NCI-H446 treated with DMSO at 0.1 percent for 48 hours (cell line): ENCODE measurements at places on chromosomes 7 and 10.

- no peak for DNase-seq
Observed at GRCh38 chr7:108848486-108848885, 278.8 kb downstream of the DNAJB9 start.

GRCh38 chr7:36291387-36292316 lies 98.0 kb upstream of the ANLN start:
- DNase-seq: peak; percentile 51

DNA sequence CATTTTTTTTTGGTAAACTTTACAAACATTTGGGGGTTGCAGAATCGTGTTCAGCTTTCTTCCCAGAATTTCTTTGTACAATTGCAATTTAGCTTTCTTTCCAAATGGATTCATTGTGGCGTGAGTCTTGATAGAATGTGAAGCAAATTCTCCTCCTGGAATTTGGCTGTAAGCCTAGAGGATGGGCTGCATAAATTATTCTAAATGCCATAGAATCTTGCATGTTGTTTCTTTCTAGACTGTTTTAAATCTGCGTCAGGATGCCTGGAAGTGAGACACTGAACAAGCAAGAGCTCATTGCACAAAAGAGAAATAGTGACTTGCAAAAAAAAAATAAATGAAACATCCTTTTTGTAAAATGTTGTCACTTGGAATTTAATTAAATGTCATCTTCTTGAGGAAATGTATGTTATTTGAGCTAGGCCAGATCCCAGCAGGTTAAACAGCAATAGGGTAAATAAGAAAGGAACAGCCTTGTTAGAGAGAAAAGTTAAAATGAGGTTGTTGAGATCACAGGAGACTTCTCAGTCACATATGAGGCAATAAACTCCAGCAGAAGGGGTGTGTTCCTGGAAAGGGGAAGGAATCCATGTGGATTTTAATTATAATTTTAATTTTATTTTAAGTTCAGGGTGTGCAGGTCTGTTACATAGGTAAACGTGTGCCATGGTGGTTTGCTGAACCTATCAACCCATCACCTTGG lies 483.0 kb downstream of the PLXDC2 start:
- no peak for DNase-seq

- no peak for DNase-seq
Observed at GRCh38 chr10:89792187-89792586, 90.8 kb downstream of the KIF20B start.

GRCh38 chr10:12417331-12417730 lies 68.0 kb downstream of the CAMK1D start:
- DNase-seq: no peak

- no peak for DNase-seq
Observed at GRCh38 chr7:150823484-150824126, 23.0 kb downstream of the TMEM176A start.

DNA sequence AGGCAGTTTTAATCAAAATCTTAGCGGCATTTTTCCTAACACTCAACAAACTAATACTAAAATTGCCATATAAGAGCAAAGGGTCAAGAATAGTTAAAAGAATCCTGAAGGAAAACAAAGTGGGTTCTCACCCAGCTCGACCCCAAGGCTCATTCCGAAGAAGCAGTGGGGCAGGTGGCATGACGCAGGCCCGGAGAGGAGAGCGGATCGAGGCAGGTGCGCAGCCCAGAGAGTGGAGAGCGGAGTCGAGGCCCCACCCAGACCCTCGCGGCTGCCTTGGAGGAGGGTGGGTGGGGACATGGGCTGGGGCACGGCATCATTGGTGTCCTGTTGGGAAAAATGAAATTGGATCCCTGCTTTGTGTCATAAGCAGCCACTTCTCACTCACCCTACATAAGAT lies 109.8 kb downstream of the INPP5A start:
- no peak for DNase-seq

- DNase-seq: no peak
Observed at GRCh38 chr7:1713502-1714484, 43.7 kb downstream of the ELFN1 start.

GRCh38 chr7:122652876-122653275 lies 46.0 kb downstream of the RNF133 start:
- DNase-seq: no peak

DNA sequence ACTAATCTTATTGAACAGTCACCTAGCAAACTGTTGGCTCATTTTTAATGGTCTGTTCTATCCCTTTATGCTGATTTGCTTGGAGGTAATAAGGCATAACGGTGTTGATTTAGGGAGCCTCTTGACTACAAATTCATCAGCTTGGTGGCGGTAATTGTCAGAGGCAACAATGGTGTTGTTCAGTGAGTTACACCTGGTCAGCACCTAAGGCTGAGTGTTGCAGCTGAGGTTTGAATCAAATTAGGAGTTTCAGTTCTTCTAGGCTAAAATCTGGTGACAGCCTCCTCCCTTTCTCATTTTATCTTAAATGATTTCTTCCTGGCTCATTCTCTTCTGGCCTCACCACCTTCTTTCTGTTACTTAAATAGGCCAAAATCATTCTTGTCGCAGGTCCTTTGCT lies 42.3 kb upstream of the SP8 start:
- no peak for DNase-seq

GRCh38 chr7:38746438-38746837 lies 115.3 kb upstream of the AMPH start:
- no peak for DNase-seq

GRCh38 chr7:108004220-108005142 lies 1.5 kb upstream of the LAMB1 start:
- DNase-seq: no peak

DNA sequence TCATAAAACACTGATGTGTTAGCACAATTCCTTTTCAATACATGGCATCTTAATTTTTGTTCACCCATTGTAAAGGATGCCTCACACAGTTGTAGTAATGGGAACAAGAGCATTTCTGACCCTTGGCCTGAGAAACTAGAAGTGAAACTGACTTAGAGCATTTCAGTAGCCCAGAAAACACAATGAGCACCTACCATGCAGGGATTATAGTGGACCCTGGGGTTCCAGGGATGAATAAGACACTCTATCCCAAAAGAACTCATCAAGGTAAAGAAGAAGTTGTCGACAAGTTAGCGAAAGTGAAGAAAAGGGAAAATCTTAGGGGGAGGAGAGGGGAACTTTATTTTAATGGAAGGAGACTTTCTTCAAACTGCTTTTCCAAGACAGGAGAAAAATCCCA lies 125.6 kb downstream of the NT5C2 start:
- no peak for DNase-seq

DNA sequence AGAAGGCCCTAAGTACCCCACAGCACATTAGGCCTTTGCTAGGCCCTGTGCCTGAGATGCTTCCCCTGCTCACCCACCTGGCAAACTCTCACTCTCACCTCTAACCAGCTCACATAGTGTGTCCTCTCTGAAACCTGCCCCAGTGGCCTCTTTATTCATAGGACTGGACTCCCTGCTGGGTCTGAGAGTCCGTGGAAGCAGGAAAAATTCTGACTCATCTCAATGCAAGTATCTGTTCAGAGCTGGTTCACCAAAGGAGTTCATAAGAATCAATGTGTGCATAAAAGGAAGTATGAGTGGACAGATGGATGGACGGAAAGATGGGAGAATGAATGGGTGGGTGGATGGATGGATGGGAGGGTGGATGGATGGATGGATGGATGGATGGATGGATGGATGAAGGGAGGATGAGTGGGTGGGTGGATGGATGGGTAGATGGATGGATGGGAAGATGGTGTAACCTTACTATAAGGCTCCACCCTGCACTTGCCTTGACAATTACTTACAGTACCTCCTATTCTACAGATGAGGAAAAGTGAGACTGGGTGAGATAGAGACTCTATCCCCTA lies 111.2 kb upstream of the ZMIZ1 start:
- no peak for DNase-seq

GRCh38 chr10:30466445-30466844 lies 32.5 kb downstream of the MAP3K8 start:
- DNase-seq: no peak

- no peak for DNase-seq
Observed at GRCh38 chr7:57308631-57309408, 141.2 kb upstream of the ZNF716 start.

GRCh38 chr10:113326160-113327111 lies 226.4 kb upstream of the HABP2 start:
- no peak for DNase-seq

DNA sequence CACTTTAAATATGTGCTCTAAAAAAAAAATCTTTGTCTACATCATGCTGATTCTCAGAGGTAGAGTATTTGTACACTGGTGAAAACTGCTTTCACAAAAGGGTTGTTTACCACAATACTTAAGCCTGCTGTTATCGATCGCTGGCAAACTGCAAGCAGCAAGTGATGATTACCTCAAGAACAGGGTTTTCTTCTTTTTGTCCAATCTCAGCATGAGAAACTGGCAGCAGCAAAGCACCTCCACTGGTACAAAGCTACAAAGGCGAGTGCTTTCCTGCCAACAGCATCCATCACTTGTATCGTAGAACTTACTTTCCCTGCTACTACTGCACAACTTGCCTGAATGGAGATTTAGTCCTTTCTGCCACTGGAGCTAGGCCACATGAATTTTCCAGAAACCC lies 276.5 kb downstream of the DGKB start:
- no peak for DNase-seq

GRCh38 chr10:43218206-43218950 lies 48.5 kb downstream of the RASGEF1A start:
- no peak for DNase-seq

- no peak for DNase-seq
Observed at GRCh38 chr7:157739031-157739430, 402.2 kb downstream of the DNAJB6 start.

GRCh38 chr7:148474481-148475025 lies 116.0 kb upstream of the C7orf33 start:
- no peak for DNase-seq

DNA sequence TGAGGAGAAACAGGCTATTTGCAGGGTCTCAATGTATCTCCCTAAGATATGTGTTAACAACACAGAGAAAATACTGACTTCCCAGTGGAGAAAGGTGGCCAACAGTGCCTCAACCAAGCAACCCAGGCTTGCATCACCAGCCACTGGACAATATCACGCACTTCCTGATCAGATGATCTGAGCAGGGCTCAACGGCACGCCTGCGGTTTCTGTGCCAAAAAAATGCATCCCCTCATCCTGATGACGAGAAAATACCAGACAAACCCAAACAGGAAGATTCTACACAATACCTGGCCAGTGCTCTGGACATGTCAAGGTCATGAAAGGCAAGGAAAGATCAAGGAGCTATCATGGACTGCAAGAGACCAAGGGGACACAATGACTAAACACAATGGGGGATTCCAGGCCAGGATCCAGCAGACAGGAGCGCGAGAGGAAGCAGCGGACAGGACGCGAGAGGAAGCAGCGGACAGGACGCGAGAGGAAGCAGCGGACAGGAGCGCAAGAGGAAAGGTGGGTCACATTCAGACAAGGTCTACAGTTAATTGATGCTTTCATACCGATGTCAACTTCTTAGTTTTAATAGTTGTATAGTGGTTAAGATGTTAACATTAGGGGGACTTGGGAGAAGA lies 51.1 kb downstream of the GNA12 start:
- DNase-seq: no peak

- peak; percentile 20 for DNase-seq
Observed at GRCh38 chr10:70967591-70968587, 79.5 kb upstream of the PCBD1 start.

- no peak for DNase-seq
Observed at GRCh38 chr7:2200584-2200980, 32.2 kb downstream of the MAD1L1 start.

GRCh38 chr7:132108563-132108962 lies 467.7 kb downstream of the PLXNA4 start:
- DNase-seq: no peak

DNA sequence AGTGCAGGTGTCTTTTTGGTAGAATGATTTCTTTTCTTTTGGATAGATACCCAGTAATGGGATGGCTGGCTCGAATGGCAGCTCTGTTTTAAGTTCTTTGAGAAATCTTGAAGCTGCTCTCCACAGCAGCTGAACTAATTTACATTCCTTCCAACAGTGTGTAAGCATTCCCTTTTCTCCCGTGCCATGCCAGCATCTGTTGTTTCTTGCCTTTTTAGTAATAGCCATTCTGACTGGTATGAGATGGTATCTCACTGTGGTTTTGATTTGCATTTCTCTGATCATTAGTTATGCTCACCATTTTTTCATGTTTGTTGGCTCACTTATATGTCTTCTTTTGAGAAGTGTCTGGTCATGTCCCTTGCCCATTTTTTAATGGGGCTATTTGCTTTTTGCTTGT lies 486.3 kb downstream of the GALNT17 start:
- DNase-seq: no peak

DNA sequence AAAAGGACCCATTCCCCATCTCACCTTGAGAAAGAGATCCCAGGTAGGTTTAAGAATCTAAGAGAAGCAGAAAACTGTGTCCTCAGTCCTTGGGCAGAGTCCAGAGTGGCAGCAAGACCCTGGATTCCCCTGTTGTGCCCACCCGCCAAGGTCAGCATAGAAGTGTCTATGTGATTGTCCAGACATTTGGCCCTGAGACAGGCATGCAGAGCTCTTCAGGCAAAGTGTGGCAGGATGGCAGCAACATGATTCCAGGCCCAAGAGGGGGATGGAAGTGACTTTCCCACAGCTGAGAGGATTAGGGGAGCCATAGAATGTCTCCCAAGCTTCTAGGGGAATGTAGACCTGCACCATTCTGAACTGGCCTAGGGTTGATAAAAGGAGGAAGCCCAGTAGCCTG lies 39.1 kb upstream of the OPALIN start:
- no peak for DNase-seq

- no peak for DNase-seq
Observed at GRCh38 chr7:92043098-92043497, 91.2 kb downstream of the CYP51A1 start.

- no peak for DNase-seq
Observed at GRCh38 chr7:32881074-32881982, 10.2 kb downstream of the KBTBD2 start.

- DNase-seq: no peak
Observed at GRCh38 chr10:50631052-50631451, 7.3 kb upstream of the SGMS1 start.

DNA sequence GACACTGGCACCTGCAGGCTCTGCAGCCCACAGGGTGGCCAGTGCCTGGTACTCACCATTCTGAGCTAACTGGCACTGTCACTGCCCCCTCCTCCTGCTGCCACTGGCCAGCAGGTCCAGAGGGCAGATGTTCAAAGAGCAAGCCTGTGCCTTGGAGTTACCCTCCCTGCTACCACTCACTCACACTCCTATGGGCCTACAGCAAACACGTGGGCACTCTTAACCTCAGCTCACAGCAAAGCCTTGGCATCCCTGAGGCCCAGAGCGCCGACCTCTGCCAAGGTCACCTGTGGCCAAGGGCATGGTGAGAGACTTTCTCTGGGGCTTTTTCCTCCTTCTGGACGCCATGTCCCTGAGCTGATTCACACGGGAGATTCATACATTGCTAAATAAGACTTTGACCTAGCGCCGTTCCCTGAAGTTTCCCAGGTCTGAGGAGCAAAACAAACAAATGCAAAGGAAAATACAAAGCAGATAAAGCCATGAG lies 270.0 kb upstream of the PPP2R2D start:
- DNase-seq: no peak
